Ovary (tissue), 10 donors: ENCODE measurements at places on chromosomes 11 and 22. TPM values are rescaled to one million over a fixed set of nuclear protein-coding genes. Genes with fewer than 3 reads are reported as not detected.
A peak's percentile ranks its signal among the peaks of the same experiment; 100 is the strongest.

- DNase-seq, result no peak
Measured at GRCh38 chr11:121615501-121615900, 162.7 kb upstream of the SORL1-AS1 start.

DNA sequence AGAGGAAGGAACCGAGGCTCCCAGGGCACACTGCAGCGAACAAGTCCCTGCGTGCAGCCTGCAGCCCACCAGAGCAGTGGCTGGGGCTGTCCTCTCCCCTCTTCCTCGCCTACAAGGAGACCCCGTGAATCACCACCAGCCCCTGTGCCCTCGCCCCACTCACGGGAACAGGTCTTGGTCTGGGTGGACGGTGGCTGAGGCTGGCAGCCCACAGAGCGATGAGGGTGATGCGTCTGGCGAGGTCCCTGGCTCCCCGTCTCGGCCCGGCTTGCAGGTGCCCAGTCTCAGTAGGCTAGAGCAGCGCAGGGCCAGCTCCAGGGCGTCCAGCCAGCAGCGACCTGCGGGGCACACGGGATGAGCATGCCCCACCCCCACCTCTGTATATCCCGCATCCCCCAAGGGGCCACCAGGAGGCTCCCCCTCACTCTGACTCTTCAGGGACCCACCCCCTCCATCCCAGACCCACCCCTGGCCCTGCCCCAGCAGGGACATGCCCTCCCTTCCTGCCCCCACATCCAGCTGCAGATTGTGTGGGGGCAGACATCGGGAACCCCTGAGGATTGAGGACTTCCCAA lies 50.5 kb upstream of the CARS1 start:
- peak; percentile 14 for DNase-seq

The LIMK2 gene
- 33.9 TPM for total RNA-seq

GRCh38 chr11:61803889-61804647 lies 11.4 kb downstream of the FEN1 start:
- DNase-seq, result no peak

- peak; percentile 78 for DNase-seq
Measured at GRCh38 chr22:35394011-35394312, 6.0 kb upstream of the MCM5 start.

GRCh38 chr11:71194710-71195109 lies 57.7 kb downstream of the SHANK2 start:
- no peak for DNase-seq

The LMO2 gene
- total RNA-seq, result 13.2 TPM

GRCh38 chr11:93775289-93775688 lies 8.8 kb upstream of the MED17 start:
- no peak for DNase-seq

- no peak for DNase-seq
Measured at GRCh38 chr11:75959540-75959939, 144.5 kb downstream of the UVRAG start.

GRCh38 chr11:117704395-117705100 lies 92.5 kb downstream of the DSCAML1 start:
- DNase-seq, result no peak

GRCh38 chr11:29214833-29215232 lies 802.0 kb downstream of the KCNA4 start:
- DNase-seq, result no peak
